HL-60 (cell line): ENCODE measurements at places on chromosomes 5 and 9.

GRCh38 chr9:4277531-4277991 is 22.3 kb downstream of the GLIS3 start:
- no peak for DNase-seq

- no peak for DNase-seq
These were observed 36.0 kb downstream of the BNIP1 start for GRCh38 chr5:173180331-173180730.

DNA sequence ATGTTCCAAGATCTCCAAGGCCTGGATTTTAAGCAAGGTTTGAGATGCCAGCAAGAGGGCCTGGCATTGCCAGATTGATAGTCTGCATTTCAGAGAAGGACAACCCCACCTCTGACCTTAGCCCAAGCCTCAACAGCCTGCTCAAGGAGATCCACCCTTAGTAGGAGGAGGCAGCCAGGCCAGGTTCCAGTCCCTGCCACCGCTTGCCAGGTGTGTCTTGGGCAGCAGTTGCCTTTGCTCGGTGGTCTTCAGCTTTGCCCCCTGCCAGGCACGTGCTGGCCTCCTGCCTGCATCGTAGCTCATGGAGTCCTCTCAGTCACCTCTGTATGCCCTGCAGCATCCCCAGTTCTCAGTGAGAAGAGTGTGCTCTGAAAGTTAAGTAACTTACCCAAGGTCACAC is 134.2 kb downstream of the KCNIP1 start:
- no peak for DNase-seq

GRCh38 chr5:174414315-174414710 is 310.1 kb upstream of the MSX2 start:
- no peak for DNase-seq

DNA sequence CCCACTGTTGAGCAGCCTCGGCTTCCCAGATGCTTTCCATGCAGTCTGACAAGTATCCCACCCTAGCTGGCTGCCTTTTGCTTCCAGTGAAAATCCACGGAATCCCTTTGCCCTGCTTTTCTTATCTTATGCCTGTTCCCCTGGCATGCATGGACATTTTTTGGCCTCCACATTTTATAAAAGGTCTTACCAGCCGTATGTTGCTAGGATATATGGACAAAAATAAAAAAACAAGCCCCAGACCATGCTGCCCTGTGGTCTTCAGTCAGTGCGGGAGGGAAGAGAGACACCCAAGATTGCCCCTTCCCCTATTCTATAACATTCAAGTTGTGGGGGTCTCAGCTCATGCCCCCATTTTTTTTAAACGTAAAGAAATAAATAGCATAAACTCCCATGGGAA is 129.6 kb downstream of the COL23A1 start:
- no peak for DNase-seq

DNA sequence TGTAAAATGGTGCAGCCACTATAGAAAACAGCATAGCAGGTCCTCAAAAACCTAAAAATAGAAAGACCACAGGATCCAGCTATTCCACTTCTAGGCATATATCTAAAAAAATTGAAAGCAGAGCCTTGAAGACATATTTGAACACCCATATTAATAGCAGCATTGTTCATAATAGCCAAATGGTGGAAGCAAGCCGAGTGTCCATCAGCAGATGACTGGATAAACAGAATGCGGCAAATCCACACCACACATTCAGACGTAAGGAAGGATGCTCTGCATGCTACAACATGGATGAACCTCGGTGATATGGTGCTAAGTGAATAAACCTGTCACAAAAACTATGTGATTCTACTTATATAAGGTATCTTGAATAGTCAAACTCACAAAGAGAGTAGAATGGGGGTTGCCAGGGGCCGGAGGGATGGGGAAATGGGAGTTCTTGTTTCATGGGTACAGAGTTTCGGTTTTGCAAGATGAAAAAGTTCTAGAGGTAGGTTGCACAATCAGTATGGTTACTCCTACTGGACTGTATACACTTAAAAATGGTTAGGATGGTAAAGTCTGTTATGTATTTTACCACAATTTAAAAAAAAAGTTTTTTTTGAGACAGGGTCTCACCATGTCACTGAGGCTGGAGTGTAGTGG is 17.1 kb upstream of the HSD17B3 start:
- no peak for DNase-seq

DNA sequence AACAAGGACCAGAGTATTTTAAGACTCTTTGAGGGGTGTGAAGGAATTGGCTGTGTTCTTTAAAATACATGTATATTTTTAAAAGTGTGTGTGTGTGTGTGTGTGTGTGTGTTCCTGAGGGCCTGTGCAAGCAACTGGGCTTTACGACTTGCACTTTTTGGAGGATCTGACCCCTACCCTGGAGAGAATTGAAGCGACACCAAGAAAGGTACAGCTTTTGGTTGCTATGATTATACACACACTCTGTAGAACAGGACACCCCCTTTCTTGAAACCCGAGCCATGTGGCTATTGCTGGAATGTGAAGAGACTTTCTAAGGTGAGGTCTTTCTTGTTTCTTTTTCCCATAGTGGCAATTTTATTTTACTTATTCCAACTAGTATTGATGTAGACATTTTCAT is 988 bp downstream of the SHISAL2B start:
- no peak for DNase-seq

DNA sequence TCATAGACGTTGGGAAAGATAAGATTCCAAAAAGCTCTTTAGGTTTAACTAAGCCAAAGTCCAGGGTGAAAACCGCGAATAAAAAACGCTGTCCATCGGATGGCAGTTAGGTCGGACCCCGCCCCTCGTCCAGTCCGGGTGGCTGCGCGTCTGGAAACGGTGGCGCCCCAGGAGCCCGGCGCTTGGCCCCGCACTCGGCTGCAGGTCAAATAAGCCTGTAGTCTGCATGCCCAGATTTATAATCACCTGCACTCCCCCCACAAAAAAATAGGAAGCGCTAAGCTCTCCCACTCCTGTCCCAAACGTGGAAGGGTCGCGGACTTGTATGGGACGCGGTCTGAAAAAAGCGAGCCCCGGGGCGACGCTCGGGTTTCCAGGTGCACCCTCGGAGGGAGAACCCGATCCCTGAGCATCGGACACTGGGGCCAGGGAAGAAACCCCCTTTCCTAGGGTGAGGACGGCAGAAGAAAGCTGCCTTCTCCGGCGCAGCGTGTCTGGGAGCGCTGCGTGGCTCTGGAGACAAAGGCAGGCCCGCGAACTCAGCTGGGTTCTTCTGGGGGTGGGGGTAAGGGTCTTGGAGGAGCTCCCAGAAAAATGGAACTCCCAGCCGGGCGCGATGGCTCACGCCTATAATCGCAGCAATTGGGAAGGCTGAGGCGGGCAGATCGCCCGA is 923 bp upstream of the ZBTB5 start:
- no peak for DNase-seq

DNA sequence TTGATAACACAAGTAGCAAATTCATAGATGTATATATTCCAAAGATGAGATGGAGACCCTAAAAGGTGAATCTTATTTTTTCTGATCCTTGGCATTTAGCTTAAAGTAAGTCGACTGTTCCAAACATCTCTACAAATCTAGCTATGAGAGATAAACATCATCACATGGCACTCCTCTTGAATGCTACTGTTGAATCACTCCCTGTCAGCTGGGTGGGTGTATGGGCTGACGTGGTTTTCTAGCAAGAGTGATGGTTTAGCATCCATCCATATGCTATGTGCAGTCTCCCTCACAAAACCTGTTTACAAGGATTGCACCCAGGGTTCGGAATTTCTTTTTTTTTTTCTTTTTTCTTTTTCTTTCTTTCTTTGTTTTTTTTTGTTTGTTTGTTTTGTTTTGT is 13.8 kb downstream of the ACO1 start:
- DNase-seq = no peak

DNA sequence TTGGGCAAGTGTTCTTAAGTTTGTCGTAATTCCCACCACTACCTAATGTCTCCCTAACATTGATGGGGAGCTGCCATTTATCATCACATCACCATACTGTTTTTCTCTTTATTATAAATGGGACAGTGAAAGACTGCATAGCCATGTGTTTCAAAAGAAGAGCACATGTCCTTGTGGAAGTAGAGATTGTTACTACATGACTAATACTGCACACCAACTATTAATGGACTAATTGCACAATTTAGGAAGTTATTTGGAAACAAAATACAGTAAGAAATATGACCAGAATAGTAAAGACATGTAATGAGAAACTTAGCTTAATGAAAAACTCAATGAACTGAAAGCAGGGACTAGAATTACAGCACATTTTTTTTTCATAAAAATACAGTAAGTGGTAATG is 12.0 kb upstream of the ELOVL7 start:
- DNase-seq = peak; percentile 24

DNA sequence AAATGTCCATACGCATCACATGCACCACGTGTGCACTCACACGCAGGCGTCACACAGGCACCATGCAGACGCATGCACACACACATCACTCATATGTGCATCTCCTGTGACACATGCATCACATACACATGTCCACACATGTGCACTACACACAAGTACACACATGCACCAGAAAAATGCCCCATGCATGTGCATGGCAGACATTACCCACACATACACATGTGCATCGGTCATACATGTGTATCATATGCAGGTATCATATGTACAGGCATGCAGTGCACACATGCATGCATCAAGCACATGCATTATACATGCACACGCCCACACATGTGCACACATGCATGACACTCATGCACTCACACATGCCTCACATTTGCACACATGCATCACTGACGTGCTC is 26.1 kb downstream of the ADAMTS2 start:
- no peak for DNase-seq

GRCh38 chr5:120327180-120327579 is 136.9 kb upstream of the PRR16 start:
- no peak for DNase-seq

DNA sequence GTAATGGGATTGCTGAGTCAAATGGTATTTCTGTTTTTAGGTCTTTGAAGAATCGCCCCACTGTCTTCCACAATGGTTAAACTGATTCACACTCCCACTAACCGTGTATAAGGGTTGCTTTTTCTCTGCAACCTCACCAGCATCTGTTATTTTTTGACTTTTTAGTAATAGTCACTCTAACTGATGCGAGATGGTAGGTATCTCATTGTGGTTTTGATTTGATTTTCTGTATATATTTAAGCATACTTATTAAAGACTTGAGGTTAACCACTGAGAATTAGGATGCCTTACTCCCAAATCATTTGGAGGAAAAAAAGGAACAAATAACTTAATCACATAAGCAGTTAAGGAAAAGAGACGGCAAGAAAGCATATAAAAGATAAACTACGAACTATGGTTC is 181.6 kb upstream of the FST start:
- no peak for DNase-seq

GRCh38 chr9:26170190-26170589 is 491.9 kb upstream of the TUSC1 start:
- DNase-seq = no peak

DNA sequence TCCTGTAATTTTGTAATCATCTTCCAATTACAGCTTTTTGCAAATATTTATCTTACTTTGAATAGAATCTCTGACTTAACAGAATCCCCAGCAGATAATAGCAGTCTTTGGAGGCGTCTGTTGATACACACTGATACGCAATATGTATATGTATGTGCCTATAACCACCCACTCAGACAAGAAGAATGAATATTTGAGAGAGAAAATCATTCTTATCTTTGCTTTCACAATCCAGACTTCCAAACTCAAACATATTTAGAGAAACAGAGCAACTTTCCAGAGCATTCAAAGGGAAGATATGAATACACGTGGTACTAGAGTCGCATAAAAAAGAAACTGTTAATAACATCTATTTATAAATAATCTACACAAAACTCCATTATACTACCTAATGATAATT is 6.1 kb downstream of the RORB start:
- no peak for DNase-seq

DNA sequence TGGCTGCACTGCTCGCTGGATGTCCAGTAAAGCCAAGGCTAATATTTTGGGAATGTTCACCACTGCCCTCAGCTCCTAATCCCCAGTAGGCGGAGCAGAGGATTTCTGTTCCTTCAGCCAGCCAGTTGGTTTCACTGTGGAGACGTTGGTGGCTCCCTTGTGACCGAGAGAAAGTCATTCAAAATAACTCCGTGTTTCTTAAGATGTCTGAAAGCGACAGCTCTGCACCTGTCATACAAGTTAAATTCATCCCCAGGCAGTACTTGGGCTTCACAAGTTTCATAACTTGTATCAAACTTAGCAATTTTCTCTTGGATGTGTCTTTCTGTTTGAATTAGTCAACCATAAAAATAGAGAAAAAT is 382 bp upstream of the CDKN2B start:
- no peak for DNase-seq

GRCh38 chr9:126164796-126165525 is 161.7 kb upstream of the MVB12B start:
- DNase-seq = no peak

- DNase-seq = no peak
These were observed 334.0 kb upstream of the NUDT12 start for GRCh38 chr5:103896593-103896992.

GRCh38 chr9:96242811-96243210 is 59.2 kb downstream of the HSD17B3 start:
- no peak for DNase-seq

GRCh38 chr9:105361873-105362272 is 86.0 kb upstream of the FSD1L start:
- DNase-seq = no peak

DNA sequence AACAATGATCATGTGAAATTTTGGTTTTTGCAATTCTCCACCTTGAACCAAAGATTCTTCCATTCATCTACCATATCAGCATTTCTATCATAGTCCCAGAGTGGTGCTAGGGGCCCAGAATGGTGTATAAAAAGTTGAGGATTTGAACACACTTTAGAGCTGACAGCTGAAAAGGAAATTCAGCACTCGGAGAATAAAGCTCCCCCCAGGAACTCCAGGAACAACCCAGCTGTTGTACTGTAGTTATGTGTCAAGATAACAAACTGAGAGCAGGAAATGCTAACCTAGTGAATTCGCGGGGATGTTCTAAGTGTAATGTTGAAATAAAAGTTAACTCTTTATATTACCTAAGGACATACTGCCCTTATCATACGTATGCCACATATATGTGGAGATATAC is 216.7 kb downstream of the NFIB start:
- DNase-seq = no peak

GRCh38 chr5:127353327-127353726 is 62.7 kb downstream of the MEGF10 start:
- DNase-seq = no peak

DNA sequence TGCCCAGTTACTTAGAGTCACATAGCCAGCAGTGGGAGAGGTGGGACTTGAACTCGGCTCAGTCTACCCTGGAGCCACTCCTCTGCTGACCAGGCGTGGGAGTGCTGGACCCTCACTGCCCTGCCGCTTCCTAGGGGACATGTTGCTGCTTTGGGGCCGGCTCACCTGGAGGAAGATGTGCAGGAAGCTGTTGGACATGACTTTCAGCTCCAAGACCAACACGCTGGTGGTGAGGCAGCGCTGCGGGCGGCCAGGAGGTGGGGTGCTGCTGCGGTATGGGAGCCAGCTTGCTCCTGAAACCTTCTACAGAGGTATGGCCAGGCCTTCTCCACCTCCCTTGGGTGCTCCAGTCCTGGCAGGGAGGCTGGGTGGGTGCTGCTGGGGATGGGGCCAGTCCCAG is 3.4 kb upstream of the CACFD1 start:
- no peak for DNase-seq

- no peak for DNase-seq
These were observed 58.1 kb downstream of the STARD4 start for GRCh38 chr5:111454198-111454622.
